Effector memory CD8-positive, alpha-beta T cell (primary cell): ENCODE measurements at places on chromosomes 16 and 17.
A peak's percentile ranks its signal among the peaks of the same experiment; 100 is the strongest.

DNA sequence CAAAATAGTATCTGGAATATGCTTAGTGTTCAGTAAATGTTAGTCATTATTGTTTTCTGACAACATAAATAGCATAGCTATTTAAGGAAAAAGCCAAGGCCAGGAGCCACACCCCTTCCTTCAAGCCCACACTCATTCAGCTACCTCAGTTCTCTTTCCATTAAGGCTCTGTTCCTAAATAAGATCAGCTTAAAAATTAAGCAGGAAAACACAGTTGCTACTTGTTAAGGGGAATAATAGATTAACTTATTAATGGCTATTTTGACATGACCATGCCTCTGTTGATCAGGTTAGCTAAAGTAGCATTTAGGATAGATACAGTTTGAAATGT lies 158.1 kb downstream of the CHD9 start:
- DNase-seq = no peak

- DNase-seq = no peak
These were observed 2.3 kb upstream of the BORCS6 start for GRCh38 chr17:8192070-8192815.

- DNase-seq = peak; percentile 59
These were observed 108.5 kb upstream of the XYLT1 start for GRCh38 chr16:17578981-17579874.

DNA sequence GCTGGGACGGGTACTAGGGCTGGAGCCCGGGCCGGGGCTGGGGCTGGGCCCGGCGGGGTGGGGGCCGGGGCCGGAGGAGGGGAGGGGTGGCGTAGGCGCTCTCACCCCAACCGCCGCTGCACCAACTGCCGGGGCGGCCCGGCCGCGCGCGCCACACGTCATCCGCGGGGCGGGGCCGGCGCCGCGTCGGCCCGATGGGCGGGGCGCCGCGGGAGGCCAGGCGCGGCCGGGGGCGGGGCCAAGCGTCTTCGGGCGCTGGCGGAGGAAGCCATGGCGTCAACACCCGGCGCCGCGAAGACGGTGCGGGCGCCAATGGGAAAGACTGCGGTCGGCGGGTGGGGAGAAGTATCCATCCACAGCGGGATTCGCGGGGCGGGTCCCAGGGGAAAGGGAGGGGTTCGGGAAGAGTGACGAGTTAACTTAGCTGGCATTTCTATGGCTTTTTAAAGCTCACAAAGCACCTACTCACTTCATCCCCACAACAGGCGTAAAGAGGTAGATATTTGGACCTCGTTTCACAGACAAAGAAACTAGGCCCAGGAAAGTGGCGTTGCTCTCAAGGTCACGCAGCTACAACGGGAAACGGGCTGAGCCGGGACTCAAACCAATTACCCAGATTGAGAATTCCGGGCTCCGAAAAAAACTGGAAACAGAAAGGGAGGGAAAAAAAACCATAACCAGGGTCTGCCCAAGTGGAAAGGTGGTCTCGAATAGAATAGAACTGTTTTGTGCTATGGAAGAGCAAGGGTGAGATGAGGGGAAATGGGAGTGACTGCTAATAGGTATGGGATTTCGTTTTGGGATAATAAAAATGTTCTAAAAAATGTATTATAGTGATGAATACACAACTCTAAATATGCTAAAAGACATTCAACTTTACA lies at the start of gene SPAG9:
Gene SPAG9 (minus strand): TSS at position 130 of the 881 bp plus-strand sequence. CDS start 212 bp downstream, outside the sequence.
- DNase-seq = peak; percentile 90

DNA sequence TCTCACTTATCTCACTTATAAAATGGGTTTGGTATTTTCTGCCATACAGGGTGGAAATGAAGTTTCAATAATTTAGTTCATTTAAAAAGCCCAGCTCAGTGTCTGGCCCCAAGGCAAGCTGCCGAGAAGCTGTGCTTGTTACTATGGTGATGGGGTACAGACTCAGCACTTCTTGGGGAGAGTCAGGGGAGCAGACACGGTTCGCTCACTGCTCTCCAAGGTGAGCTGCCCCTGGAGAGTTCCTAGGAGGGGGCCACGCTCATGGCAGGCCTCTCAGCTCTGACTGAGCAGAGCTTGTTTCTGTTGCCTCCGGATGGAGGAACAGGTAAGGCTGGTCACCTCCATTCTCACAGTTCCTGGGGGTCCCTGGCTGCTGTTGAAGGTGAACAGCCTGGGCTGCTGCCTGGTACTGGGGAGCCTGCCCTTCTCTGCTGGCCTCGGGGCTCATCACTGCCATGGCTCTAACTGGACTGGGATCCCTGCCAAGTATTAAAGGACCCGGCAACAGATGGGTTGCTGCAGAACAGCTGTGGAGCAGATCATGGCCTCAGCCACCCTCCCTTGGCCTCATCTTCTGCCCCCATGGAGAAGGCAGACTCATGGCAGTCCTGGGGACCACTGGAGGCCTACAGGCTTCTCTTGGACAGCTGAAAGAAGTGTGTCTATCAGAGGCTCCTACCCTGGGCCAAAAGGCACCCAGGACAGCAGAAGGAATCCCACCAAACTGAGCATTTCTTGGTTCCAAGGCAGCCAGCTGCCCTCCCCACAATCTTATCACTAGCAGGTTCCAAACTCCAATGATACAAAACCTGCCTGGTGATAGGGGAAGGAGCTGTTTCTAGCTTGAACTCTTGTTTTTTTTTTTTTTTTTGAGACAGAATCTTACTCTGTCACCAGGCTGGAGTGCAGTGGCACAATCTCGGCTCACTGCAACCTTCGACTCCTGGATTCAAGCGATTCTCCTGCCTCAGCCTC lies 25.9 kb upstream of the SPATA32 start:
- no peak for DNase-seq

- no peak for DNase-seq
These were observed 4.4 kb downstream of the NHERF2 start for GRCh38 chr16:2031081-2031577.

- DNase-seq = no peak
These were observed 4.2 kb upstream of the SREBF1 start for GRCh38 chr17:17840751-17841591.

DNA sequence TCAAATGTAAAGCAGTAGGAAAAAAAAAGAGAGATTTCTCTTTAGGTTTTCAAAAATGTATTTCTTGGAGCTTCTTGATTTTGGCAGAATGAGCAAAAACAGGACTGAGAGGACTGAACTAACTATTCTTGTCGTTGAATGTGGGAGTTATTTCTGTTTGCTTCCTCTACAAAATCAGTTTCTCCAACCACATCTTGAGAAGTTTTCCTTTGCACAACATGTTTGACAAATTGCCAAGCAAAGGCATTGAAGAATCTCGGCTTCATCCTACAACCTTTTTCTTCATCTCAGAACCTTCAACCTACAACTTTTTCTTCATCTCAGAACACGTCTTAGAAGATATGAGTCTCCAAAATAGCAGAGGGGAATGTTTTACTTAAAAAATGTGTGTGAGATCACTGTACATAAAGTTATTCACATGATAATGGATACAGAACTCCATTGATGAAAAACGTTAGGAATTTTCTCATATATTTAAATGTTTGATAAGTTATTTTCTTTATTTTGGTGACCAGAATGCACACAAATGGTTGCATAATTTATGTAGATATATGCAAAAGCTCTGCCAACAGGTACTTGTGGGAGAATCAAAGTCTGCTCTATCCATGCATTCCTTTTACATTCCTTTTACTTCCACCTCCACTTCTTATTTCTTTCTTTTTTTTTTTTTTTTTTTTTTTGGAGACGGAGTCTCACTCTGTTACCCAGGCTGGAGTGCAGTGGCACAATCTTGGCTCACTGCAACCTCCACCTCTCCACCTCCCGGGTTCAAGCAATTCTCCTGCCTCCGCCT lies 370.0 kb downstream of the KCNJ2 start:
- DNase-seq = no peak

- DNase-seq = no peak
These were observed 10.9 kb downstream of the UBALD2 start for GRCh38 chr17:76276069-76276431.

DNA sequence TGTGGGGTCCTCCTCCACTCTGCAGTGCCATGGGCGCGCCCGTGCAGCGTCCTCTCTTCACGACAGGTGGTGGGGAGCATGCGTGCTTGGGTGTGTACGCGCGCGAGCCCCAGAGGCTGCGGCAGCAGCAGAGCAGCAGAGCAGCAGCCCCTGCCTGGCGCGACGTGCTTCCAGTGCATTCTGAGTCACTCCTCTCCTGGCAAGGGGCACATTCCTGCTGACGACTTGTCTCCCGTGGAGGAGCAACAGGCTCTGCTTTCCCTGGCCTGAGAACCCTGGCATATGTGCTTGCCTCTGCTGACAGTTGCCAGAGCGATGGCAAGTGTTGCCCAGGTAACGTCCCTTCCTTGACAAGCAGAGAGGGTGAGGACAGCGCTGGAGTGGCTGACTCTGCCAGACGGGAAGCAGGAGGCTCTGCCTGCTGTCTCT lies 133.8 kb upstream of the PLCG2 start:
- no peak for DNase-seq

DNA sequence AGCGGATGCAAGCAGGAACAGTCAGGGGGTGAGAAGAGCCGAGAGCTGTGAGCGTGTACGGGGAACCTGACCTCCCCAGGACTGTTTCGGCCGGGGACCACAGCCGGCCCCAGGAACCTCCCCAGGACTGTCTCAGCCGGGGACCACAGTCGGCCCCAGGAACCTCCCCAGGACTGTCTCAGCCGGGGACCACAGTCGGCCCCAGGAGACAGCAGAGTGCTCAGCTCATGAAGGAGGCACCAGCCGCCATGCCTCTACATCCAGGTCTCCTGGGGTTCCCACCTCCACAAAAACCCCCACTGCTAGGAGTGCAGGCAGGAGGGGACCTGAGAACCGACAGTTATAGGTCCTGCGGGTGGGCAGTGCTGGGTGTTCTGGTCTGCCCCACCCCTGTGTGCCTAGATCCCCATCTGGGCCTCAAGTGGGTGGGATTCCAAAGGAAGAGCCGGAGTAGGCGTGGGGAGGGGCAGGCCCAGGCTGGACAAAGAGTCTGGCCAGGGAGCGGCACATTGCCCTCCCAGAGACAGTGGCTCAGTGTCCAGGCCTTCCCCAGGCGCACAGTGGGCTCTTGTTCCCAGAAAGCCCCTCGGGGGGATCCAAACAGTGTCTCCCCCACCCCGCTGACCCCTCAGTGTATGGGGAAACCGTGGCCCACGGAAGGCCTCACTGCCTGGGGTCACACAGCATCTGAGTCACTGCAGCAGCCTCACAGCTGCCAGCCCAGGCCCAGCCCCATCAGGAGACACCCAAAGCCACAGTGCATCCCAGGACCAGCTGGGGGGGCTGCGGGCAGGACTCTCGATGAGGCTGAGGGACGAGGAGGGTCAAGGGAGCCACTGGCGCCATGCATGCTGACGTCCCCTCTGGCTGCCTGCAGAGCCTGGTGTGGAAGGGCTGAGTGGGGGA lies 4.3 kb downstream of the RHBDF1 start:
- DNase-seq = no peak

DNA sequence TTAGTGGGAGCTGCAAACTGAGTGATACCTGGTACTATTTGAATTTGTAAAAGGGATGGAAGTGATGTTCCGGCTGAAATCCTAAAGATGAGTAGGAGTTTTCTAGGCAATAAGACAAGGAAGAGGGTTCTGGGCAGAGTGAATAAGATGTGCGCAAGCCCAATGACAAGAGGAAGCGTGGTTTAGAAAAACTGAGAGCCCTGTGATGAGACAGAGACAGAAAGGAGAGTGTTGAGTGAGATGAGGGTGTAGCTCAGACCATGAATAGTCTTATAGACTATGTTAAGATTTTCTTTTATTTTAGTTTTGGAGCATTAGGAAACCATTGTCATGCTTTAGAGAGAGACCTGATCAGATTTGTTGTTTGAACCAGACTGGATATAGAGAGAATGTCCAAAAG lies 50.2 kb downstream of the COX10 start:
- no peak for DNase-seq

DNA sequence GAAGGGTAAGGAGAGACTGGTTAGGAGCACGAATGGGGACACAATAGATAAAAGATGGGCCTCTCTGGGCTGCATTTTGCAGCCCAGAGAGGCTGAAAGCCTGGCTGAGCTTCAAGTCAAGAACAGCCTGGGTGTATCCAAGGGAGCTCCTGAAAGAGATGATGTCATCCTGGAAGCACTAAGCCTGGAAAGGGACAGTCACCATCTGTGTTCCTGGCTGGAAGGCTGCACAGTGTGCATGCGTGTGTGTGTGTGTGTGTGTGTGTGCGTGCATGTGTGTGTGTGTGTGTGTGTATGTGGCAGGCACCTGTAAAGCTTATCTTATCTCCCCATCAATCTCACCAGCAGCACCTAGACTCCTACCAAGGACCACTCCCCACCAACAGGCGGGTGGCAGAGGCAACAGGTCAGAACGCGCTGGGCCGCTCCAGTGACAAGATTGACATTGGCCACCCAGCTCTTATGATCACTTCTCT lies 44.1 kb downstream of the COG7 start:
- DNase-seq = no peak

DNA sequence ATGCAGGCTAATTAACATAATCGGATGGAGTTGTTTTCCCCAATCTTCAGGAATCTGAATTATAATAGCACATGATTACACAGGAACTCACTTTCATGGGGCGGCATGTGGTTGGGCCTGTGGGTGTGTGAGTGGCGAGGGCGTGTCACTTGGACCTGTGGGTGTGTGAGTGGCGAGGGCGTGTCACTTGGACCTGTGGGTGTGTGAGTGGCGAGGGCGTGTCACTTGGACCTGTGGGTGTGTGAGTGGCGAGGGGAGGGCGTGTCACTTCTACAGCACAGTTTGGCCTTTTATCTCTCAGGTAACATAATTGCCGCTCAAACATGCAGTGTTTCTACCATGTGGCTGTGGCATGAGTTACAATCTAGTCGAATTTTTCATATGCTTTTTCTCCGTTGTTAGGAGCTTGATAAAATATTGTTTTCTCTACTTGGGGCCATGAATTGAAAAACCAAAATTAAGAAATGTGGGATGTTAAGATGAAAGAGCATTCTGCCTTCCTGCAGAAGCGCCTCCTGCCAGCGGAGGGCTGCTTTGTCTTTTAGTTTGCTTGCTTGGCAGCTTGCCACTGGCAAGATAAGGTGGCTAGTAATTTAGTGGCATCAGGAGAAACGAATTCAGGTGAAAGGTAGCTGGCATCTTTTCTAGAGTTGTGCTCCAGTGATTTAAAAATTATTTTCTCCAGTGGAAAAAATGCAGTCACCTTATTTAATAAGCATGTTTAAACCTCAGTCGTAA lies 36.2 kb downstream of the USP10 start:
- DNase-seq = peak; percentile 20

GRCh38 chr16:11386791-11387546 lies 41.7 kb downstream of the RMI2 start:
- no peak for DNase-seq

DNA sequence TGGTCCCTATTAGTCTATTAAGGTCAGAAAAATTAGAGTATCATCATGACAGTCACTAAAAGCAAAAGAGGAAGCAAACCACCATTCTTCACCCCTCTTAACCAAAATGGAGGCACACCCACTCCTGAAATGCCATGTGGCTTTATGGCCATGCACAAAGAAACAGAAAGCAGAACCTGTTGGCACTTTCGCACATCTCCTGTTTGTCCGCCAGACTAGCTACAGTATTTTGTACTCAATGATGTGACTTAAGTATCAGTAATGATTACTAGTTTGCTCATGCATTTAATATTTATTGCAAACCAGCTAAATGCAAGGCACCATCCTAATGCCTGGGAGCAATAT lies 70.2 kb upstream of the GNAO1 start:
- DNase-seq = no peak

GRCh38 chr17:71966459-71967313 lies 154.1 kb upstream of the SOX9 start:
- no peak for DNase-seq

GRCh38 chr17:50060951-50061712 lies 5.2 kb downstream of the ITGA3 start:
- no peak for DNase-seq
